ENCODE measurements at places on chromosomes 5 and 9. TPM values are rescaled to one million over a fixed set of nuclear protein-coding genes. Genes with fewer than 3 reads are reported as not detected.

GRCh38 chr5:120538149-120538548 lies 74.0 kb downstream of the PRR16 start:
- no peak for DNase-seq

GRCh38 chr5:144385597-144385996 lies 214.9 kb downstream of the KCTD16 start:
- no peak for DNase-seq

Gene GIN1
- 15.3 TPM for total RNA-seq

Gene CXCL14
- 13.0 TPM for total RNA-seq

Gene CCNJL
- total RNA-seq = 2.1 TPM
